CMK (cell line): ENCODE measurements at places on chromosomes 11 and 22.
A peak's percentile ranks its signal among the peaks of the same experiment; 100 is the strongest.

DNA sequence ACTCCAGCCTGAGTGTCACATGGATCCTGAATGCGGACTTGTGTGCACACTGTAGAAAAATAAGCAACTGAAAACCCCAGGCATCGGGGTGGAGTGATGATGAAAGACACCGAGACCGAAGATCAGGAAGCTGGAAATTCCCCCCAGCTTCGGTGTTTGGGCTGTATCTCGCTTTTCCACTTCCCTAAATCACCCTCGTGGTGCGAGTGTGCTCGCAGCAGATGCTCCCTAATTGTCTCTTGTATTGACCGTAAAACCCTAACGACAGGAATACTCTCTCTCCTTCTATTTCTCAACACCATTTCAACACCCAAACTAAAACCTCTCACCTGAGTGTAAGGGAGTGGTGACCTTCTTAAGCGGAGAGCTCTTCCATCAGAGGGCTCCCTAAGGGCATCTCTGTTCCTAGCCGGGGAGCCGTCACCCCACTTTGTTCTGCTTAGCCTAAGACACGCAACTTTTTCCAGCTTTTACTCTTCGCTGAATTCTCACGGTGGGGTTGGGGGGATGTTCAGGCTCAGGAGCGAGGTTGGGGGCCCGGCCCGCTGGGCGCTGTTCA is 635 bp upstream of the GRK3 start:
- no peak for DNase-seq

- DNase-seq, result no peak
These were observed 56.4 kb upstream of the PGR start for GRCh38 chr11:101185985-101186384.

GRCh38 chr11:997907-998306 is 38.6 kb downstream of the MUC6 start:
- no peak for DNase-seq

DNA sequence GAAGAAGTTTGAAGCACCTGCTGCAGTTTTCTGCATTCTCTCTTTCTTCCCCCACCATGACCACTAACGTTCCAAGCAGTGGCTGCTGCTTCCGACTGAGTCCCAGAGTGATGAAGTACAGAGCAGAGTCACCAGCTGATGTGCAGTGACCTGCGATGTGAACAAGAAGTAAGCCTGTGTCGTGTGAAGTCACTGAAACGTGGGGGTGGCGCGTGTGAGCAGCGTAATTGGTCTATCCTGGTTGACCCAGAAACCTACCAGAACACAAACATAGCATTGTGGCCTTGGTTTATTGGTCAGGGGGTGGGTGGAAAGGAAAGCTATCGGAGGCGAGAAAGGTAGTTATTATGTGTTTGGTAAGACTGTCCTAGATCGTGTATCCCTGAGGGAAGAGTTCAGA is 3.5 kb downstream of the KRTAP5-7 start:
- no peak for DNase-seq

DNA sequence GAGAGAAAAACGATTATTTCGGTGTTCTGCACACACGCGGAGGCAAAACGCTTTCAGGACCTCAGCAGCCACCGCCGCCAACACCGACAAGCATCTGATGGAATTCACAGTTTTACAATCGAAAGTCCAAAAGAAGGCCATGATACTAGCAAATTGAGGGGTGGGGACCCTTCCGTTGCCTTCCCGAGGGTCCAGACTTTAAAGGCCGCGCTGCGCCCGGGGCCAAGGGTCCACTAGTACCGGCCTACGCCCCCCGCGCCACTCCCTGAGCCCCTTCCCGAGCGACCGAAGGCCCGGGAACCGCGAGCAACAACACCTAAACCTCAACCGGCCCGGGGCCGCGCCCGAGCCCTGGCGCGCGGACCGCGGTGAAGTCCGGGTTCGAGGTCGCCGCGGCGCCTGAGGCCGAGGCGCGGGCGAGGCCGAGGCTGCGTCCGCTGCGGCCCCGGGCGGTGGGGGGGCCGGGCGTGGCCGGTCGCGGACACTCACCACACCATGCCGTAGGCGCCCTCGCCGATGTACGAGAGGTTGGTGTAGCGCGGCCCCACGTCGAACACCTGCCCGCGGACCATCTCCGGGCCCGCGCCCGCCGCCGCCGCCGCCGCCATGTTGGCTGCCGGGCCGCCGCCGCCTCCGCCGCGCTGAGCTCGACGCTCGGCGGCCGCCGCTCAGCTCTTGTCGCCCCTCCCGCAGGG is 465 bp downstream of the MAPK1 start:
- no peak for DNase-seq

GRCh38 chr11:46391578-46392420 is at the start of gene CHRM4:
Gene CHRM4, minus strand, starts transcription at chr11:46391776. Its CDS starts 5,219 bp downstream, at chr11:46386557.
- no peak for DNase-seq

DNA sequence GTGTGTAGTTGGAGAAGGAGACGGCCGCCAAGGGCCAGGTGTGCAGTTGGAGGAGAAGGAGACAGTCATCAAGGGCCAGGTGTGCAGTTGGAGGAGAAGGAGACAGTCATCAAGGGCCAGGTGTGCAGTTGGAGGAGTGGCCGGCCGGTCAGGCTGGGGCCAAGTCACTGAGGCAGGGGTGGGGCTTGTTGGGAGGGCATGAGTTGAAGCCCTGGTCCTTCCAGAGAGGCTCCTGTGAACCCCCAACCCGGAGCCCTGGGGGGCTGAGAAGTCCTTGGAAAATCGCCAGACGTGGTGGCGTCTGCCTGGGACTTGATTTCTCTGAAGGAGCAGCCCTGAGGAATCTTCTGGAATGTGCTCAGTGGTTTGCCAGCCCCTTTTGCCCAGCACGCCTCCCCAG is 1320.5 kb downstream of the BRD1 start:
- DNase-seq, result no peak

- DNase-seq, result no peak
These were observed 116.6 kb downstream of the PLEKHA7 start for GRCh38 chr11:16897470-16898061.

DNA sequence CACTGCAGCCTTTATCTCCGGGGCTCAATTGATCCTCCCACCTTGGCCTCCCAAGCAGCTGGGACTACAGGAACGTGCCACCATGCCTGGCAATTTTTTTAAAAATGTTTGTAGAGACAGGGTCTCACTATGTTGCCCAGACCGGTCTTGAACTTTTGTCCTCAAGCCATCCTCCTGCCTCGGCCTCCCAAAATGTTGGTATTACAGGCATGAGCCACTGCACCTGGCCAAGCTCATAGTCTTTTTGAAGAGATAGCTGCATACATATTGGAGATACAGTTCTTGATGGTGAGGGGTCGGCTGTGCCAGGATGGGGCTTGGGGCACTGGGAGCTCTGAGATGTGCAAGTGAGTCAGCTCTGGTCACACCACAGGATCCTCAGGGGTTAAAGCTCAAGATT is 53.2 kb downstream of the CHRDL2 start:
- no peak for DNase-seq

- DNase-seq, result no peak
These were observed 17.6 kb upstream of the GRK2 start for GRCh38 chr11:67248653-67249052.

DNA sequence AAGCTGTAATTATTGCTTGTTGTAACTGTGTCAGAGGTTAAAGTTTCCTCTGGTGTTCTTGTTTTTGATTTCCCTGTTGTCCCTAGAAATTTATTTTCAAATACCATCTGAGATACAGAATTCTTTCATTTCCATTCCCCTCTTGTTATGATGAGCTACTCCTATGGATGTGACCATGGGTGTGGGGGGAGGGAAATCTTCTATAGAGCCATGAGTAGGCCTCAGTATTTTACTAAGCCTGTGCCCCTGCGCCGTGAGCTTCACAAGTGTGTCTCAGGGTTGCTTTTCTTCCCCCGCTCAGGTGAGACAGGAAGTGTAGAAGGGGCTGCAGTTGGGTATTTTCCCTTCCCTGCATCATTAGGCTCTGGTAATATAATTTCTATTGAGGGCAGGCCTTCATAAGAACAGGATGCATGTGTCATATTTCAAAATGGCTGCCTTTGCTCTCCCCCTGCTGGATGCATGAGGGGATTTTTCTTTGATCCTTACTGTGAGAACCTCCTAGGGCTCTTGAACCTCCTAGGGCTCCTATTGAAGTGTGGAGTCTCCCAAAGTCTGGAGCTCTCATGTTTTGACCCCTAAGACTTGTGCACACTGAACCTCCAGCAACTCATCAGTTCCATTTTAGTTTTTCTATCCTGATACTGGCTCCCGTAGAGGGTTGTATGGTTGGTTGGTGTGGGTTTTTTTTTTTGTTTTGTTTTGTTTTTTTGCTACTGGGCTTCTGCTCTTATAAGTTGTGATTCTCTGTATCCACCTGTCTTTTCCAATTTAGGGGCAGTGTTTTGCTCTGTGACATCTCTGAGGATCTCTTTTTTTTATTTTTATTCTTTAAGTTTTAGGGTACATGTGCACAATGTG is 658.2 kb downstream of the NTM start:
- DNase-seq, result peak; percentile 25

DNA sequence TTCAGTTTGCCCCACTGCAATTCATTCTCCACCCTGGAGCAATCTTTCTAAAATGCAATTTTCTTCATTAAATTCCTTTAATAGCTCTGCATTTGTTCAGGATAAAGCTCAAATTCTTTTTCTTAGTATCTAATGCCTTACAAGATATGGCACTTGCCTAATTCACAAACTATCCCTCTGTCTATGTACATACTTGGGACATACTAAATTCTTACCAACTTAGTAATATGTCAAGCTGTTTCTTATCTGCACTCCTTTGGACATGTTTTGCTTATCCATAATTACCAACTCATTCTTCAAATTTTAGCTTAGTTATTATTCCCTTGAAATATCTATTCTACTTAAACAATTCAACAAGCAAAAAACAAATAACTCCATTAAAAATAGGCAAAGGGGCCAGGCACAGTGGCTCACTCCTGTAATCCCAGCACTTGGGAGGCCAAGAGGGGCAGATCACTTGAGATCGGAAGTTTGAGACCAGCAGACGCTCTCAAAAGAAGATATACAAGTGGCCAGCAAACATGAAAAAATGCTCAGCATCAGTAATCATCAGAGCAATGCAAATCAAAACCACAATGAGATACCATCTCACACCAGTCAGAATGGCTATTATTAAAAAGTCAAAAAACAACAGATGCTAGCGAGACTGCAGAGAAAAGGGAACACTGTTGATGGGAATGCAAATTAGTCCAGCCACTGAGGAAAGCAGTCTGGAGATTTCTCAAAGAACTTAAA is 96.9 kb downstream of the FAM76B start:
- no peak for DNase-seq

- no peak for DNase-seq
These were observed 15.3 kb upstream of the IL17REL start for GRCh38 chr22:50027639-50028537.

DNA sequence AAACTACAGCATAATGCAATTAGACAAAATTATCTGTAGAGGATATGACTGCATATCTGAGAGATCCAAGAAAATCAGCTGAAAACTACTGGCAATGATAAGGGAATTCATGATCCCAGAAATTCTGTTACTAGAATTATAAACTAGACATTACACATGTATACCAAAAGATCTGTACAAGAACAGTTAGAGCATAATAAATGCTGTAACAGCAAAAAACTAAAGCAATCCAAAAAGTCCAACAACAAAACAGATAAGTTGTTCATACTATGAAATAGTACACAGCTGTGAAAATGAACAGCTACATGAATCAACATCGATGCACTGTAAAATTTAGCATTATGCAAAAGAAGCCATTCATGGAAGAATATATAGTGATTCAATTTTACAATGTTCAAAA is 6.0 kb downstream of the ZNF214 start:
- DNase-seq, result no peak

GRCh38 chr11:76597533-76598425 is 72.8 kb downstream of the LRRC32 start:
- DNase-seq, result no peak

DNA sequence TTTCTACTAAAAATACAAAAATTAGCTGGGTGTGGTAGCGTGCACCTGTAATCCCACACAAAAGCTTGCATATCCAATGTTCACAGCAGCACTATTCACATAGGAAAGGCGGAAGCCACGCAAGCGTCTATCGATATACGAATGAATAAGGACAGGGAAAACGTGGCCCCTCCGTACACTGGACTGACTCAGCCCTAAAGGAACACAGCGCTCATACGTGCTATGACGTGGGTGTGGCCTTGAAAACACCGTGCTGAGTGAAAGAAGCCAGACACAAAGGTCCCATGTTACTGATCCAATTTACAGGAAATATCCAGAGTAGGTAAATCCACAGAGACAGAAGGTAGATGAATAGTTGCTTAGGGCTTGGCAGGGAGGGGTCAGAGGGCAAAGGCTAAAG is 7.0 kb downstream of the LMF2 start:
- no peak for DNase-seq

DNA sequence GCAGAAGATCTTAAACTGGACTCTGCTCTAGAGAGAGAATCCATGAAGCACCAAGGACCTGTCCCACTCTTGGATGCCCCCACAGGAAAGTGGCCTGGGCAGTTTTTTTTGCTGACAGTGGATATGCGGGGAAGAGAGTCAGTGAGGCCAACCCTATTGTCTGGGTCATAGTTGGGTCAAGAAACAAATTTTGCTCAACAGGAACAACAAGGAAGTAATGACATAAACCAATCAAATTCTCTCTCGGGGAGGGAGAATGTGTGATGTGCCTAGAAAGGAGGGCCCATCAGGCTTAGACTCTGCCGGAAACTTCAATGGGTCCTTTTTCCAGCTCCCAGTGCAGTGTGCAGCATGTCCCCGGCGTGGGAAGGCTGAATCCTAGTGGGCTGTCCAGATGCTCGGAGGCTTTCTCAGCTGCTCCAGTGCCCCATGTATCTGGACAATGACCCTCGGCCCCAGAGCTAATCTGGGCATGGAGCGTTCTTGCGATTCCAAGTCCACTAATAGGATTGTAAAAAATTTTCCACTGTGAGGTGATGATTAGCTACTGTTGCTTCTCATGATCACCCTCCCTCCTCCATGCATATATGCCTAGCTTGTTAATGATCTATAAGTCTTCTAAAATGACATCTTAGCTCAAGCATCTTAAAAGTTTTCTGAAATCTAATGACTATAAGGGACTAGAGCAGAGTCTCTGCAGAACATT is 101.0 kb downstream of the SNX19 start:
- no peak for DNase-seq

GRCh38 chr11:110571081-110571720 is 141.0 kb downstream of the ARHGAP20 start:
- DNase-seq, result no peak

GRCh38 chr22:31106731-31107177 is 614 bp downstream of the SELENOM start:
- no peak for DNase-seq

DNA sequence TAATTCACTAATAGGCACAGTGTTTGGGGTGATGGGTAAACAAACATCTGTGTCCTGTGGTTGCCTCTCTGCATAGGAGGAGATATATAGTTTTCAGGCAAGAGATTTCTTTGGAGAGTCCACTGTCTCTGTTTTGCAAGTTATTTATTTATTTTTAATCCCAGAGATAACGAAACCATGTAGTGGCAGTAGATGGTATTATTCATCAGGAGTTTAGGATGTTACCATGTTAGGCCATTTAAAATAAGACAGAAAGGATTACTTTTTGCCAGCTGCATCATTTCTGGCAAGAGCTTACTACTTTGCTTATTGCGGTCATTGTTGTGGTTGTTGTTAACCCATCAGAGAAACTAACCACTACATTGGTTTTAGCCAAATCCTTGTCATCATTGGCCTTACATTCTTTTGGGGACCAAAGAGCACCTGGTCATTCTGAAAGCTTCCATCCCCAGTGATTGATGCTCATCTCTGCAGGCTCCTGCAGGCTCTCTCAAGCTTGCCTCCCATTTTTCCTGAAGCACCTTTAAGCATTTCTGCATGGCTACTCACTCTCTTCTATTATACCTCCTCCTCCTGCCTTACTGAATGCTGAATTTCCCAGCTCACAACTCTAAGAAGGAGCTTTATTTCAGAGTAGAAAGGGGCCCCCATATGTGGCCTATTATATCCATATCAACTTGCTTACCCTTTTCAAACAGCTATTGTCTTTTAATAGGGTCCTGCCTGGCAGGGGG is 84.4 kb downstream of the CSTPP1 start:
- DNase-seq, result no peak
